ENCODE measurements at places on chromosomes 1 and 21. TPM values are rescaled to one million over a fixed set of nuclear protein-coding genes. Genes with fewer than 3 reads are reported as not detected.

The MAGI3 gene
- total RNA-seq, result 8.7 TPM

GRCh38 chr1:46114925-46115603, 17.4 kb downstream of the PIK3R3 start:
- no peak for DNase-seq

The PDXK gene
- 71.4 TPM for total RNA-seq

The C1orf159 gene
- 3.7 TPM for total RNA-seq

DNA sequence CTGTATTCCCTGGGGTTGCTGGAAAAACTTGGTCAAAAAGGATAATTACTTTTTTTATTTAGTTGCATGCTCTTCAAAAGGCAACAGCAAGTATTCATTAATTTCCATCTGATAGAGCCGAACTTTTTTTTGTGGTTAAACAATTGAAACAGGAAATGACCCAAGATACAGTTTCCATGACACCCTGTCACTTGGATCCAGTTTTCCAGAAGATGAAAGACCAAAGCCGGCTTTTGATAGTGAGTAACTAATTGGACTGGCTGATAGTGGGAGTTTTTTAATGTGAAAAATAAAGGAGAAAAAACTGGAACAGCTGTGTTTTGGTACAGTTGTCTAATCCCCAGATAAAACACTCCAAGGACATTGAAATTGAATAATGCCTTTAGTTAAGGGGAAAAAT, 33.0 kb downstream of the CACHD1 start:
- no peak for DNase-seq

DNA sequence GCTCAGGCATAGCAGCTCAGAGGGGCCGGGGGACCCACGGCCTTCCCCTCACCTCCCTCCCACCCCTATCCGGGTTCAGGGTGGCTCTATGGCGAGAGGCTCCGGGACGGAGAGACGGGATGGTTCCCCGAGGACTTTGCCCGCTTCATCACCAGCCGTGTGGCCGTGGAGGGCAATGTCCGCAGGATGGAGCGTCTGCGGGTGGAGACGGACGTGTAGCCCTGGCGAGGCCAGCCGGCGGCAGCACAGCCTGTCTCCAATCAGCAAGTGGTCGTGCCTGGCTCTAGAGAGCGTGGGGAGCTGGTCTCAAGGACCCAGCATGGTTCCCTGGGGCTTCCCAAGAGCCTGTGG, 25.9 kb downstream of the ARHGEF16 start:
- no peak for DNase-seq

- DNase-seq, result peak; percentile 65
These were observed 35.4 kb upstream of the CD1D start for GRCh38 chr1:158145173-158145719.

The FCRL1 gene
- total RNA-seq, result not detected

- no peak for DNase-seq
These were observed 36.0 kb upstream of the GNG12 start for GRCh38 chr1:67869233-67869632.

DNA sequence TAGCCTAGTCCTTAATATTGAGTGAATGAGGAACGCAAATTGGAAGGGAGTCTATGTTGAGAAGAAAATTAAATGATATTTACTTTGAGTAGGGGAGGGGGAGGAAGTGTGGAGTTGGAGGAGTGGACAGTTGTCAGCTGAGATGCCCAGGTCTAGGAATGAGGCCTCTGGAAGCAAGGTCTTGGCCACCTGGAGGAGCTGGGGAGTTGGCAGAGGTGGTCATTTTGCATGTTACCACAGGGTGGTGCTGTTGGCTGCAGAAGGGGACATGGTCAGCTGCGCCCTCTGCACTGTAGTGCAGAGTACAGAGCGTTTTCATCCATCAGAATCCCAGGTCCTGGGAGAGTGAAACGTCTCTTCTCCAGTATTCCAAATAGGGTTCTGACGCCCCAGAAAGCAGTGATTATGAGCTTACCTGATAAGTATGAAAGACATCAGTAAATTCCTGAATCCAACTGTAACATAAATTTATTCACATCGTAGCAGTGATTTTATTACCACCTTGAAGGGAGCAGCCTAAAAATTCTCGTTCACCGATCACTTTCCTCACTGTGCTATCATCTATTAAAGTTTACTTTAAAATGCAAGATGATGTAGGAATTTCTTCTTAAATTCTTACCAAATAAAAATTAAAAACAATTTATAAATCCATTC, 13.8 kb downstream of the PARK7 start:
- DNase-seq, result peak; percentile 59

GRCh38 chr1:7076572-7076971, 291.3 kb downstream of the CAMTA1 start:
- DNase-seq, result no peak
